Fibroblast of skin of abdomen (primary cell): ENCODE measurements at places on chromosomes 1 and 21.

- peak; percentile 71 for DNase-seq
Measured at GRCh38 chr21:18449605-18450550, 46.3 kb upstream of the TMPRSS15 start.

GRCh38 chr21:45078371-45078770, 4.0 kb downstream of the ADARB1 start:
- no peak for DNase-seq

DNA sequence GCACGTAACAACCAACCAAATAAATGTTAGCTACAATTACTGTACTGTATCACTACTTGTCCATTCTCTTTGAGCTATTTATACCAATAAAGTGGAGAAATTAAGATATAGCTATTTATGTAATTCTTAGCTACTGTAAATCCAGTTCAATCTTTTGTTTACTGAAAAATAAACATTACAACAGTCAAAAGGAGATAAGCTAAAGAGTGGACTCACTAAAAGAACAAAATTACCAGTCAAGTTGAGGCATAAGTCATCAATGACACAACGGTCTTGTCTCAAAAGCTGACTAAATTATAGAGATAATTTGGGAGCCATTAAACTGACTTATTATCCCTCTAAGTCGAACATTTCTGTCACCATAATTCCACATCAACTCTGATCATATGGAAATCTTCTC, 22.5 kb downstream of the TGFBR3 start:
- DNase-seq, result no peak

DNA sequence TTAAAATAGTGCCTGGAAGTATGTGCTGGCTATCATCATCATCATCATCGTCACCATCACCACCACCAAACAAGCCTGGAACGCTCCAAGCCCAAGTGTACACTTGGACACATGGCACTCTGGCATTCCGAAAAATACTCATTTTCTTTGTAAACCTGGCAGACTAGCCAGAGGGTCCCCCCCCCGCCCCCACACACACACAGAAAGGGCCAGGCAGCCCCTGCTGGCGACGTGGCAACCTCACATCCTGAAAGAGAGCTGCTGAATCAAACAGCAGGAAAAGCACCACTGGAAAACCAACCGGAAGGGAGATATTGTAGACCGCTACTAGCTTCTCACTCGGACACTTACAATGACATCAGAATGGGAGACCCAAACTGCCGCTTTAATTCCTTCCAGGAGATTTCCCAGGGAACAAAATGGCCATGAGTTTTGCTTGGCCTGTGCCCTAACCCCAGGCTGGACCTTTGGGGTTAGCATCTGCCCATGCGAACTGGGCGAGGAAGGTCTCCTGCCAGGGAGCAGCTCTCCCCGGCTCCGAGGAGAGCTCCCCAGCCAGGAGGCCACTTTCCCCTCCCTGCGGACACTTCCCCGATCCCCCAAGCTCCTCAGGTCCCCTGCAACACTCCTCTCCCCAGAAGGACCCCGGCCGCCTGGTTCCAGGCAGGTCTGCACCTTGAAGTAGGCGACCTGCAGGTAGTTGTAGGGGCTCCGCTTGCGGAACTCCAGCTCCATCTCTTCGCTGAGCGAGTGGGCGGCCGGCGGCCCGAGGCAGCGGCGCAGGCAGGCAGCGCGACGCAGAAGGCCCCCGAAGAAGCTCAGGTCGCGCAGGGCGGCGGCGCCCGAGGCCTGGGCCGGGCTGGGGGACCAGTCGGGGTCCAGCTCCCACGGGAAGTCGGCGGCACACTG, 742 bp downstream of the P3H1 start:
- DNase-seq, result peak; percentile 85

DNA sequence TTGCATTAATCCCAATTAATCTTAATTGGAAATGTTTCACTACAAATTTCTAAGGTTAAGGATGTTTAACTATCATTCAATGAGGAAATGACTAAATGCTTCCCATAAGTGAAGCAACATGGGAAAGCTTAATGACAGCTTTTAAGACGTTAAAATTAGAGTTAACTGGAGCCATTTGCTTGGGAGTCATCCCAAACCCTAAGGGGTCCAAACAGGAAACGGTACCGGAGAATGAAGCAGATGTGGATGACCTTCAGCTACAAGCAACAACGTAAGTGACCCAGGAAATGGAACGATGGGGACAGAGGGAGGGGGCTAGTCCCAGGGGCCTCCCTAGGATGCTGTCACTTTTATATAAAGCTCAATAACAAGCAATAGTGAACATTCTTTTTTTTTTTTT, 62.2 kb downstream of the CAPZB start:
- DNase-seq, result peak; percentile 46

DNA sequence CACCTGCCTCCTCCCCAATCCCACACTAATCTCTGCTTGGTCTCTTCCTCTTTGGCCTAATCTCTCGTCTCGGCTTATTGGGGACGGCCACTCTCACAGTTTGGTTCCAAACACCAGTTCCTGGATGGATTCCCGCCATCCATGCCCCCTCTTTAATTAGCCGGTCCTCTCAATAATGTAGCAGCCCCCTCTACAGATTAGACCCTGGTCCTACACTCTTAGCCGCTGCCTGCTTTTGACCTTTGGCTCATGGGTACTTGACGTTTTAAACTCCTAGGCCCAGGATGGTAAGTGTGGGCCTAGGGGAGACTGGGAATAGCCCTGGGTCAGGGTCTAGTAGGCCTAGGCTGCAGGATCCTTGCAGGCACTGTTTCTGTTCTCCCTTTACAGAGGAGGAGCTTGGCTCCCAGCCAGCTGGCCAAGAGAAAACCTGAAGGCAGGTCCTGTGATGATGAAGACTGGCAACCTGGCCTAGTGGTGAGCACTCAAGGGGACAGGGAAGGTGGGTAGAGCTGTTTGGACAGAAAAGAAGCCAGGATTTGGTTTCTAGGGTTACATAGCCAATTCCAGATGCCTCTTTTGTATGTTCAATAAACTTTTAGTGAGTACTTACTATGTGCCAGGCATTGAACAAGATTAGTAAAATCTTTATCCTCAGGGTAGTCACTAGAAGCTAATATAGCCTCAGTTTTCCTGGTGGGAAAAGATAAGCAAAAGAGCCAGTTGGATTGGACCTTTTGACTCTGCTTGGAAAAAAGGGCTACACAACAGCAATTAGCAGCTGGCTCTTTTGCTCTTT, 758 bp downstream of the RAD54L start:
- DNase-seq, result peak; percentile 6

- DNase-seq, result no peak
Measured at GRCh38 chr1:151577173-151577572, 34.7 kb upstream of the SNX27 start.

DNA sequence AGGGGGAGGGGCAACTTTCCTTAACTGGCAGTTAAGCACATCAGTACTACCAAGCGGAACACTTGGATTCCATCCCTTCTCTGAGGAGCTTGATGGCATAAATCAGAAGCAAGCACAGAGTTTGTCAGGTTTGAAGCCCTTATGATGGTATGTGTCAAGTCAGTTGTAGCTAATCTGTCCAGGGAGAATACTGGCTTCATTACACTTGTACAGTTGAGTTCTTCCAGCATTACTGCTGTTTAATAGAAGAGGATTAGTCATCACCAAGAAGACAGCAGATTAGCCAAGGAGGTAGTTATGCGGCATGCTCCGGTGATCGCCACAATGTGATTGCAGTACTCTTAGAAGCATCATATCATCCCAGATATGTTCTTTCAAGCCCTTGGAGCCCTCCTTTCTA, 2.1 kb upstream of the TDRD5 start:
- DNase-seq, result no peak

DNA sequence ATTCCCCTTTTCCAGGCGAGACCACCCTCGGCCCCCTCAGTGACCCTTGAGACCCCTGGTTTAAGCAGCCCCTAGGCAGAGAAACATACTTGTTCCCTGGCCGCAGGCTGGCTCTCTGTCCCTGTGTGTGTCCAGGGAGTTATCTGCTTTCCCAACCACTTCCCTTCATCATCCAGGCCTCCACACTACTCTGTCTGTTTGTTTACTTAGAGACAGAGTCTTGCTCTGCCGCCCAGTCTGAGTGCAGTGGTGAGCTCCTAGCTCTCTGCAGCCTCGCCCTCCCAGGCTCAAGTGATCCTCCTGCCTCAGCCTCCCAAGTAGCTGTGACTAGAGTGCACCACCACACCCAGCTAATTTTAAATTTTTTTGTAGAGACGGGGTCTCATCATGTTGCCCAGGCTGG, 5.8 kb upstream of the VWA1 start:
- DNase-seq, result no peak

GRCh38 chr1:241857131-241857530, 9.1 kb downstream of the EXO1 start:
- peak; percentile 16 for DNase-seq

- DNase-seq, result peak; percentile 41
Measured at GRCh38 chr1:1351511-1352427, 2.6 kb upstream of the DVL1 start.

- no peak for DNase-seq
Measured at GRCh38 chr1:42847111-42847595, 740 bp downstream of the ZNF691 start.

DNA sequence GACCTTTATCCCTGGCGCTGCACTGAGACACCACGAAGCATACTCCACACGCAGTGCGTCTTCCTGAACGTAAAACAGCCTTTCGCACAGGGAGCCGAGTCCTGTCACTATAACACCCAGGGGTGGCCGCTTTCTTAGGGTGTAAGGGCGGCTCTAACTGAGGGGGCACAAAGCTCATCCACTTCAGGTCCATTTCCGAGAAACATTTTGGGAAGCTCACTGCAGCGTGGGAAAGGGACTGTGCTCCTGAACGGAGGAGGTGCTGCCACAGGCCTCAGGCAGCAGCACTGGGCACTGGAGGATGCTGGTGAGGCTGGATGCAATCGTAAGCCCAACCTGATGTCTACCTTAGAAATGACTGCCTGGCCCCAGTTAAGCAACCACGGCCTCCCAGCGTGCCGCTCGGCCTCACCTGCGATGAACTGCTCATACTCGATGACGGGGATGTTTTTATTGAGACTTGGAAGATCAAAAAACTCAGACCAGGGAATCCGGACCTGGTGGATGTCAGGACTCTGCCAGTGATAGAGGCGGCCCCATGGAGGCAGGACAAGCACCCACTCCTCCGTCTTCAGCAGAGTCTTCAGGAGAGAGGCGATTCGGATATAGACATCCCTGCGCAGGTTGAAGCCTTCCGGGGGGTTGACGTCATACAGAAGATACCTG, 2.3 kb downstream of the POFUT2 start:
- no peak for DNase-seq

- DNase-seq, result no peak
Measured at GRCh38 chr1:247114351-247115140, 10.4 kb upstream of the ZNF669 start.

DNA sequence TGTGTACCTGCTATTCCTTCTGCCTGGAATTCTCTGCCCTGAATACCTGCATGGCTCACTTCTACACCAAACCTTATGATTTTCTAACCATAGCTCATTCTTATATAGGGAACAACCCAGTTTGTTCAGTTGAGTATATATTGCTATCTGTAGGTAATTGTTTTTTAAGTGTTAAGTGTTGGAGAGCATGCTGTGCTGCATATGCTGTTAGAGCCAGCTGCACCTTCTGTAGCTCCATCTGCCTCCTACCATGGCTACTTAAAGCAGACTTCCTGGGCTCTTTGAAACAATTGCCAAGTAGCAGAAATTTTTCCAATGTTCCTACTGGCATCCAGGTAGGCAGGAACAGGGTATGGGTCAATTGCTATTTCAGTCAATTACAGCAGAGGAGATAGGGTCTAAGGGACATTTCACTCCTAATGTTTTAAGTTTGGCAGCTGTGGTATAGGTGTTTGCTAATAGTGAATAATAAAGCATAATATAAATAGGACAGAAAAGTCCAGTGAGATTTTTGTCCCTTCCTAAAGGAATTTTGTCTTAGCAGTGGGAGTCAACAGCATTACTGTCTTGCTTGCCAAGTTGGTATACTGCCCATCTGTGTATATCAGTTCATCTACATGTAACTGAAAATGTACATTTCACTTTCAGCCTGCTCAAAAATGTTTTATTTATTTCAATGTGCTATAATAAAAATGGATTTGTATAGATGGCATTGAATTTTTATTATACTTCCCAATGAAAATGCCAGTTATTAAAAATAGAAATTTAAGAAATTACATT, 34.0 kb upstream of the C1orf115 start:
- DNase-seq, result no peak

- DNase-seq, result no peak
Measured at GRCh38 chr1:208008534-208008933, 97.6 kb upstream of the CD34 start.

GRCh38 chr1:207998691-207999090, 87.8 kb upstream of the CD34 start:
- no peak for DNase-seq

GRCh38 chr1:207309745-207310273, 11.7 kb upstream of the CD55 start:
- DNase-seq, result peak; percentile 84

GRCh38 chr1:178345807-178346206, 151.0 kb downstream of the CLEC20A start:
- DNase-seq, result peak; percentile 17

- no peak for DNase-seq
Measured at GRCh38 chr1:177872308-177872900, 97.5 kb downstream of the SEC16B start.

DNA sequence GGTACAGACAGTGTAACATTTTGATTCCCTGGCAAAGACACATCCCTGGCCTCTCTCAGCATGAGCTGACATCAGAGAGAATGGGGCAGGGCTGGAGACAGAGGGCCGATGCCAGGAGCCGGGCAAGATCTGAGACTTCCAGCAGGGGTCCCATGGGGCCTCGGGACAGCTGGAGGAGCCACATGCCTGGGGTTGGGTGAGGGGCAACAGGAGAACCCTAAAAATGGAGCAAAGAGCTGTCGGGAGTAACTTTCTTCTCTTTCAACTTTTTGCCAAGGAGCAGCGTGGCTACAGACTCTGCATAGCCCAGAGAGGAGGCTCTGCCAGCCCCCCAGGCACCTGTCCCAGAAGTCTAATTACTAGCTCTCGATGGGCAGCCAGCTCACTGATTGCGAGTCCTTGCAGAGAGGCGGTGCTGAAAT, 130.8 kb downstream of the LACTBL1 start:
- DNase-seq, result no peak

GRCh38 chr1:10773851-10774614, 22.4 kb downstream of the CASZ1 start:
- DNase-seq, result no peak

- peak; percentile 75 for DNase-seq
Measured at GRCh38 chr1:162003830-162004215, 19.8 kb downstream of the OLFML2B start.

DNA sequence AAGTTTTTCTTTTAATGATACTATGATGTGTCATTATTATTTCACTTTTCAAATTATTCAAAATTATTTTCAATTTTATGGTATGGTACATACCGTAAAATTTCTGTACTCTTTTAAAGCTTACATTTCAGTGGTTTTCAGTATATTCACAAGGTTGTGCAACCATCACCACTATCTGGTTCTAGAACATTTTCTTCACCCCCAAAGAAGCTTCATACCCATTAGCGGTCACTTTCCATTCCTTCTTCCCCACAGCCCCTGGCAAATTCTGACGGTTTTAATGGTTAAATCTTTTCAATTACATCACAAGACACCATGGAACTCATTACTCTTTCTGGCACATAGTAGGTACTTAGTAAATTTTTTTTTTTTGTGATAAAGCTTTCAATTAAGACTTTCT, 22.8 kb upstream of the ATP5PO start:
- no peak for DNase-seq
